ENCODE measurements at places on chromosomes 11 and 22.

GRCh38 chr11:2661173-2662023 lies 38.4 kb downstream of the KCNQ1OT1 start:
- no peak for DNase-seq

DNA sequence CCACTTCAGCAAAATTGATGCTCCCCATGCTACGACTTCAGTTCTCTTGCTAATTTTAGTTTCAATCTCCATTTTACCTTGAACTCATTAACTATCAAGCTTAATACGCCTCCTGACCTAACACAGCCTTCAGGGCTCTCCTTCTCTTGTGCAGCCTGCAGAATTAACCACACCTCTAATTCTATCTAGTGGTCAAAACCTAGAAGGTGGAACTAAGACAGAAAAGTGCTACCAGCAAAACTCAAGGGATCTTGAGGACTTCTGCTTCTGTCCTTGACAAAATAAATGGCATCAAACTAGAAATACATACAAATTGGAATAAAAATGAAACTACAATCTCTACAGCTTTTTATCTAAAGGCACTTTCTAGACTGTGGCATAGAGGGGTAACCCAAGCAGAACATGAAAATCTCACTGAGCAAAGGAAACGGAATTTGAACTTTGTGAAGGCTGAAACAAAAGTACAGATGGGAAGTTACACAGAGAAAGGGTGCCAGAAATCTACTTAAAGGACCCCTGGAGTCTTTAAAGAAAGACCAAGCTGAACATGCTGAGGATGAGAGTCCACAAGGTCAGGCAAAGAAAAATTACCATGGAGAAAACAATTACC lies 10.7 kb downstream of the CWF19L2 start:
- no peak for DNase-seq

DNA sequence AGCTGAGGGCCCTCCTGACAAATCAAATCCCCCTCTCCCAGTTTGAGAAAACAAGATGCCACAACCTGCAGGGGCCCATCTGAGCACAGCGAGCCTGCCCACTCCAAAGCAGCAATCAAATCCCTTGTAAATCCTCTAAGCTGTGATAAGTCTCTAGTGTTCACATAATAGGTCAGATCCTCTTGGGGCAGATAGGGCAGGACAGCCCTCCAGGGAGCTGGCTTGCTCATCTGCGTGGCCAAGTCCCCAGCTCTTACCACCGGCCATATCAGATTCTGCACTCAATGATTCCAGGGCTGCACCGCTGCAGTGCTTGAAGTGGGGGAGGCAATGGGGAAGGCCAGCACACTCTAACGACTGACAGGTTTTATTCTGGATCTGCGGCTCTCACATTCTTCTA lies 29.6 kb upstream of the FLI1 start:
- DNase-seq, result no peak

- DNase-seq, result no peak
These were observed 23.5 kb downstream of the FZD4 start for GRCh38 chr11:86931548-86932258.

DNA sequence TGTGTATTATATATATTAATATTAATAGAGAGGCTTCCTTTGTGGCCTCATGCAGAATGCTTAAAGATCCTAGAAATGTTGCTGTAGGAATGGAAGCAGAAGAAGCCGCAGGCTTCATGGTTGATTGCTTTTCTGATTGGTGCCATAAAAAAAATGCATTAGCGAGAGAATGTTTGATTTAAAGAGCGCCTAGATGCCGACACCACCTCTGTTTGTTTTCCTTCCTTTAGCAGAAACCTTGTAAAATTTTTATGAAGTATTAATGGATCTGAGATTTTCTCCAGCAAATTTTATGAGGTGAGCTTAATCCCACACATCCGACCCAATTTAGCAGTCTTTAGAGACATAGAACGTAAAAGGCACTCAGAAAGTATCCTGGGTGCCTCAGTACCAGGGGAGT lies 587.5 kb downstream of the NTM start:
- DNase-seq, result no peak

- DNase-seq, result no peak
These were observed 496.4 kb downstream of the BRD1 start for GRCh38 chr22:49331223-49331815.

DNA sequence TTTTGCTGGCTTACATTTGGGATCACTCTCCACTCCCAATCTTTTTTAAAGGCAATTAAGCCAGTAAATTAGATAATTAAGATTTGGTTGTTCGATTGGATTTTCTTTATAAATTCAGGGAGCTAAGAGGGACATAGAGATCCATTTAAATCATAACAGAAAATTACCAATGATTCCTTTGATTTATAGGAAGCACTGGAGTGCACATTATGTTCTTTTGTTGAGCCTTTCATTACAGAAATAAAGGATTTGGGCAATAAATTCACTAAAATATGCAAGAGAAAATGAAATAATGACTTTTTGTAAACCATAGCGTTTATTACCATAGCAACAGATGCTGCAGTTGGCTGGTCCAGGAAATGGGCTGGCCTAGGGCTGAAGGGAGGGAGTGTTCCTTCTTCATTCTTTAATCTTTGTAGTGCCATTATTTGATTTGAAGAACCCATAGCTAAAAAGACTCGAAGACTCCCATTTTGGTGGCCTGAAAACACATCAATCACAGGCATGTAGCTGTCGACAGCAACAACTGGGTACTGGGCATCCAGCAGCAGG lies 73.0 kb downstream of the C2CD3 start:
- DNase-seq, result no peak

GRCh38 chr11:33895752-33896137 lies 3.9 kb upstream of the LMO2 start:
- no peak for DNase-seq
